Thymus (tissue), 14 donors: ENCODE measurements at places on chromosomes 11 and 22. TPM values are rescaled to one million over a fixed set of nuclear protein-coding genes. Genes with fewer than 3 reads are reported as not detected.

DNA sequence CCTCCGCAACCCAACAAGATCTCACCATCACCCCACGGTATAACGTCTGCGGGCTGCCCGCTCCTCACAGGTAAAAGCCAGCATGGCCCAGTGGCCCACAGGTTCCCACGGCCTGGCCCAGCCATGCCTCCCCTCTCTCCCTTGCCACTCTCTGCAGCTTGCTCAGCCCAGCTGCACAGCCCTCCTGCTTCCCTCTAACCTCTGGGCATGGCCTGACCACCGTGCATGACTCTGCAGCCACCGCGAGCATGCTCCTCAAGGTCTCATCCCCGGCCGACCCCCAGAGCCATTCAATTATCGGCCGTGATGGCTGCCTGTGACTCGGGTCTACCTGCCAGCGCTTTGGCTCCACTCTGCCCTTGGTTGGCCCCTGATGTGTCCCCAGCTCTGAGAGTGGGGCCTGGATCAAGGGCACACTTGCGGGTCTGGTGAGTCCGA, 185.5 kb downstream of the CTTN start:
- no peaks in the 10 kb centered on the region for H3K36me3 ChIP-seq
- H3K4me3 ChIP-seq = no peak overlapping the region
- no peak overlapping the region for H3K27ac ChIP-seq
- H3K27me3 ChIP-seq = no peaks in the 10 kb centered on the region
- no peaks in the 10 kb centered on the region for H3K4me1 ChIP-seq

ACCSL gene
- 0.05 TPM for total RNA-seq

DNA sequence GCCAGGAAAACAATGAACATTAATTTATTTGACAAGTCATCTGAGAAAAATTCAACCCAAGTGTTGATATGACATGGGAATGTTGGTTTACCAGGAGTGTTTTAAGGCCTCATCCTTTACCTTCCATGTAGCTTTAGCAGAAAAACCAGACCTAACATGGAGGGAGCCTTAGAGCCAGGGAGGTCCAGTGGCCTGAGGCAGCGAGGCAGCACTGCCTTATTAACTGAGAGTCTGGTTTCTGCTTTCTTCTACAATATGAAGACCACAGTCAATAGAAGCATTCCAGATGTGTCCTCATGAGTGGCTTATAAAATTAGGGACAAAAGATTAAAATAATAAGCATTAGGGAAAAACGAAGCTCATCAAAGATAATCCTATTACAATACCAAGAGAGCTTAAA, 61.5 kb downstream of the DKK3 start:
- H3K4me3 ChIP-seq = no peak overlapping the region
- no peaks in the 10 kb centered on the region for H3K4me1 ChIP-seq
- DNase-seq = no peak
- H3K36me3 ChIP-seq = peaks cover 68% of the 10 kb centered on the region

DNA sequence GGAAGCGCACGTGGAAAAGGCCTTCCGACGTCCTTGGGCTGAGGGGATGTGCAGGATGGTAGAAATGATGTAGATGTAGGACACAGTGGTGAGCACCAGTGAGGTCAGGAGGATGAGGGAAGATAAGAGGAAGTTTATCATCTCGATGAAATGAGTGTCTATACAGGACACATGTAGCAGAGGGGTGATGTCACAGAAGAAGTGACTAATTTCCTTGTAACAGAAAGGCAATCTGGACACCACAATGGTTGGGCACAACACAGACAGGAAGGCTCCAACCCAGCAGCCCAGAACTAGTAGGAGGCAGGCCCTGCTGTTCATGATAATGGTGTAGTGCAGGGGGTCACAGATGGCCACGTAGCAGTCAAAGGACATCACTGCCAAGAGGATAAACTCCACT, 35.0 kb upstream of the OR6M1 start:
- H3K36me3 ChIP-seq = no peaks in the 10 kb centered on the region
- no peak overlapping the region for H3K27ac ChIP-seq
- no peaks in the 10 kb centered on the region for H3K27me3 ChIP-seq
- DNase-seq = no peak

GRCh38 chr22:27764722-27765236, 36.8 kb downstream of the MN1 start:
- H3K36me3 ChIP-seq = no peaks in the 10 kb centered on the region
- DNase-seq = no peak

- no peaks in the 10 kb centered on the region for H3K4me1 ChIP-seq
- no peak overlapping the region for H3K27ac ChIP-seq
- no peak for DNase-seq
- no peak overlapping the region for H3K4me3 ChIP-seq
- no peaks in the 10 kb centered on the region for H3K36me3 ChIP-seq
These were observed 6.6 kb upstream of the ZFTA start for GRCh38 chr11:63775191-63775590.

- no peak overlapping the region for H3K27ac ChIP-seq
- no peak for DNase-seq
- H3K36me3 ChIP-seq = peaks cover 71% of the 10 kb centered on the region
- no peaks in the 10 kb centered on the region for H3K4me1 ChIP-seq
- peaks cover under 1% of the 10 kb centered on the region for H3K27me3 ChIP-seq
- H3K4me3 ChIP-seq = no peak overlapping the region
These were observed 7.8 kb downstream of the OTUB1 start for GRCh38 chr11:63993993-63994392.

DNA sequence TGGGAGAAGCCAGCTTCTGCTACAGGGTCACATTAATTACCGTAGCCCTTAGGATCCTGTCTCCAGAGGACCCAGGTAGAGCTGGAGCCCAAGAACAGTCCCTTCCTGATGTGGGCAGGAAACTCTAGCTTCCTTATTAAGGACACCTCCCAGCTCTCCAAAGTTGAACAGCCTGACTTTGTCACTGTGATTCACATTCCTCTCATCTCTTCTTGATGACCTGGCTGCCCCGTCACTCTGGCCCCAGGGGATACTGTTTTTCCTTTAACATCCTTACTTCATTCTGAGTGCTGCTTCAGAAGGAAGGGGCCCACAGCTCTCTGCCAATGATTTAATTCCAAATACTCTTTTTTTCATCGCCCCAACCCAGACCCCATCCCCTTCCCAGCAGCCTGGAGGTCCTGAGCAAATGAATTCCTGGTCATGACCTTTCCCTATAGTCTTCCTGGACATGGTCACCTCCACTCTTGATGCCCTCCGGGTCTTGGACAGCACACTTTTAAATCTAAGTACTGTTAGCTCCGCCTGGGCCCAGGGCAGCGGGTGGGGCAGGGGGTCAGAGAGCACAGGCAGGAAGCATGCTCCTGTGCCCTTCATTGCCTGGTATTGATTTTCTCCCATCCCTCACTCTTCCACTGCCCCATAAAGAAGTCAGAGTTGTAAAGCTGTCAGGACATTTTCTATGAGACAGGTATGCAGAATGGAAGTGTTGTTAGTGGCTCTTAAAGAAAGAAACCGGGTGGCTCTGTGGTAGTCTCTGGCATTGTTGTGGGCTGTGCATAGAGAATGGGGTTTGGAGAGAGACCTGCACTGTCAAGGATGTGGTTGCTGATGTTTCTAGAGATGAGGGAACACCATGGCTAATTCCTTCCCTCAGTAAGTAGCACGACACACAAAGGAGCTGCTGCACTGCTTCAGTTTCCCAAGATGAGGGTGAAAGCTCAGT, 22.3 kb upstream of the SPON1 start:
- no peak for DNase-seq
- peaks cover 2% of the 10 kb centered on the region for H3K4me1 ChIP-seq
- no peak overlapping the region for H3K4me3 ChIP-seq
- H3K27me3 ChIP-seq = no peaks in the 10 kb centered on the region

- H3K36me3 ChIP-seq = no peaks in the 10 kb centered on the region
- no peaks in the 10 kb centered on the region for H3K4me1 ChIP-seq
- no peak overlapping the region for H3K4me3 ChIP-seq
- H3K27ac ChIP-seq = no peak overlapping the region
- no peaks in the 10 kb centered on the region for H3K27me3 ChIP-seq
These were observed 27.4 kb downstream of the DAGLA start for GRCh38 chr11:61707574-61707973.

ART1 gene
- total RNA-seq = not detected

DNA sequence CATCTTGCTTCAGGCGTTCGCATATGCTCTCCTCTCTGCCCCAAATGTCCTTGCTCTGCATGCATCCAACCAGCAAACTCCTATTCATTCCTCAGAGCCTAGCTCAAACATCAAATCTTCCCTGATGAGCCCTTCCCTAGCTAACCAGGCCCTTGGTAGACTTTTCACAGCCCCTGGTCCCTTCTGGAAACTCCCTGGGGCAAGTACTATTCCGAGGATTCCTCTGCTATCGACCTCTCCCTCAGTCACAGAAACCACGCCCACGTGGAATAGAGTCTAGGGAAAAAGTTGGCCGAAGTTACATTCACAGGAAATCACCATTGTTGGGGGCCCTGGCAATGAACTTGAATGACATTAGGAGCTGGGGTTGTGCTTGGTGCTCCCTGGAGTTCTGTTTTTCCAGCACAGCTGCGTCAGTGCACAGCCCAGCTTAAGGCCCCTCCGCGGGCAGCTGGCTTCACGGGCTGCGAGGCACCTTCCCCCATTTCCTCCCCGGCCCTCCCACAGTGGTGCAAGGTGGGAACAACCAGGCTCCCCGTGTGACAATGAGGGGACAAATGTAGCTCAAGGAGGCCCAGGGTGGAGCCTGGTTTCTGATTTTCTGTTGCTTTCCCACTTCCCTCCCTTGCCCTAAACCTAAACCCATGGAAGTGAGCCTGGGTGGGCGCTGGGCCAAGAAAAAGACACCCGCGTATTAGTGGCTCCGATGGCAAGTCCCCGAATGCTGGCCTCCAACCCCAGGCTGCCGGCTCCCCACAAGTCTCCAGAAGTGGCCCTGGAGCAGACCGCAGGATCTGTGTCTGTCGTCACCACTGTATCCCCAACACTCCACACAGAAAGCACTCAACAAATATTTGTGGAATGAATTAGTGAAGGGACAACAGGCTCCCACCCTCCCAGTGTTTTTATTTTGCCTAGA, 4.3 kb upstream of the ATP5MGL start:
- H3K4me3 ChIP-seq = no peak overlapping the region
- H3K27ac ChIP-seq = peak overlapping the region; percentile 32
- peaks cover 10% of the 10 kb centered on the region for H3K36me3 ChIP-seq
- no peak for DNase-seq
- H3K27me3 ChIP-seq = no peaks in the 10 kb centered on the region
- H3K4me1 ChIP-seq = peaks cover 58% of the 10 kb centered on the region

DNA sequence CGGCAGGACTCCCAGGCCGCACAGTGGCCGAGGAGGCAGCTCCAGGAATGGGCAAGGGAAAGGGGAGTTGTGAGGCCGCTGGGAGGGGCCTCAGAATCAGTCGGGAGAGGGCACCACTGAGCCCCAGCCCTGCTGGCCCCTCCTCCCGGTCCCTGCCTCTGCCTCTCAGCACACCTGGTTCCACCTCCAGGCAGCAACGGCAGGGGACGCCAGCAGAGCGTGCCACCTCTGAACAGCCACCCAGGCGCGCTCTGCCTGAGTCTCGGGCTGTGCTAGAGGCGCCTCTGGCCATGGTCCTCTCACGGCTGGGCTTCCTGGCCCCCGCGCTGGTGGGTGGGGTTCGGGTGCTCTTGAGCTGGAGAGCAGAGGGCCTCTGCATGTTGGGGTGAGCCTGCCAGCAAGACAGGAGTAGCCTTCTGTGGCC, 33.0 kb downstream of the MOB2 start:
- no peak overlapping the region for H3K4me3 ChIP-seq
- H3K27me3 ChIP-seq = no peaks in the 10 kb centered on the region
- no peaks in the 10 kb centered on the region for H3K4me1 ChIP-seq
- no peaks in the 10 kb centered on the region for H3K36me3 ChIP-seq

GRCh38 chr11:125053167-125053566, 9.9 kb upstream of the SLC37A2 start:
- H3K27ac ChIP-seq = no peak overlapping the region
- no peaks in the 10 kb centered on the region for H3K36me3 ChIP-seq
- H3K4me3 ChIP-seq = no peak overlapping the region
- DNase-seq = no peak
- H3K27me3 ChIP-seq = no peaks in the 10 kb centered on the region
- no peaks in the 10 kb centered on the region for H3K4me1 ChIP-seq

SDF2L1 gene
- 21.7 TPM for total RNA-seq

DNA sequence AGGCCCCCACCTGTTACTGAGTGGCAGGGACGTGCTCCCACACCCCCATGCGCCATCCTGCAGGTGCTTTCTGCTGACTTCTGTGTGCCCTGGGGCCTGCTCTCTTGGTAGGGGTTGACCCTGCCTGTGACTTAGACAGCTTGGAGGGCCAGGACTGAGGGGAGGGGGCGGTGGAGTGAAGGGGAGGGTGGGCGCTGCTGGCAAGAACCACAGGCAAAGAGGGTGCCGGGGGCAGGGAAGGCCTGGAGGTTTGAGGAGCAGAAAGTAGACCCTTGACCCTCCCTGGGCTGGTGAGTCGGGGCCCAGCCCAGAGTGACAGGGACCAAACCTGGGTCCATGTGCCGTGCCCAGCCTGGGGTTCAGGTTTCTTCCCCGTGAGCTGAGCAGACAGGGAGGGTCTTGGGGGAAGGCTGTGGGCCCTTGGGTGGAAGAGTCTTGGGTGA, 17.8 kb downstream of the KCNQ1 start:
- no peaks in the 10 kb centered on the region for H3K36me3 ChIP-seq
- peaks cover 12% of the 10 kb centered on the region for H3K27me3 ChIP-seq
- peaks cover 13% of the 10 kb centered on the region for H3K4me1 ChIP-seq
- H3K27ac ChIP-seq = no peak overlapping the region
- H3K4me3 ChIP-seq = no peak overlapping the region
- no peak for DNase-seq

GRCh38 chr11:70138403-70138802, 60.3 kb downstream of the ANO1 start:
- H3K4me3 ChIP-seq = no peak overlapping the region
- DNase-seq = no peak
- peaks cover 36% of the 10 kb centered on the region for H3K27me3 ChIP-seq
- no peak overlapping the region for H3K27ac ChIP-seq

ROBO3 gene
- total RNA-seq = 4.5 TPM

GRCh38 chr22:33393432-33393831, 335.3 kb upstream of the SYN3 start:
- H3K27ac ChIP-seq = no peak overlapping the region
- no peaks in the 10 kb centered on the region for H3K27me3 ChIP-seq
- DNase-seq = no peak
- no peak overlapping the region for H3K4me3 ChIP-seq
- H3K4me1 ChIP-seq = no peaks in the 10 kb centered on the region

CLDN5 gene
- total RNA-seq = 8.9 TPM

PKDREJ gene
- not detected for total RNA-seq

GRCh38 chr11:72782081-72782920, 11.5 kb downstream of the STARD10 start:
- H3K27me3 ChIP-seq = peaks cover 27% of the 10 kb centered on the region
- no peak for DNase-seq
- peak overlapping the region; percentile 72 for H3K4me3 ChIP-seq
- H3K36me3 ChIP-seq = no peaks in the 10 kb centered on the region
- no peak overlapping the region for H3K27ac ChIP-seq
